ENCODE measurements at places on chromosomes 1 and 21. TPM values are rescaled to one million over a fixed set of nuclear protein-coding genes. Genes with fewer than 3 reads are reported as not detected.
A peak's percentile ranks its signal among the peaks of the same experiment; 100 is the strongest.

DNA sequence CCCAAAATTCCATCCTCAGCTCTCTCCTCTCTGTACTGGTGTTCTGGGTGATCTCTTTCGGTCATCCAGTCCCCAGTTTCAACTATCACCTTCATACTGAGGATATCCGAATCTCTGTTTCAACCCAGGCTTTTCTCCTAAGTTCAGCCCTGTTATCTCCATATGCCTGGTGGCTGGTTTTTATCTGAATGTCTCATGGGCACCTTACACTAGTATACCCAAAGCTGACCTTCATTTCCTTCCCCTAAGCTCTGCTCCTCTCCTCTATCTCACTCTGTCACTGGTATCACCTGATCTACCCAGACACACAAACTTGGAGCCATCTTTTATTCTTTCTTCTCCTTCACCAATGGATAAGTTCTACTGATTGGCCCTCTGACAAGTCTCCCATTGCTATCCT, 53.0 kb downstream of the LRRC71 start:
- no peak overlapping the region for H3K27ac ChIP-seq
- H3K27me3 ChIP-seq, result no peaks in the 10 kb centered on the region
- H3K4me3 ChIP-seq, result no peak overlapping the region
- no peak for DNase-seq
- H3K36me3 ChIP-seq, result peaks cover 30% of the 10 kb centered on the region

ESRRG gene
- total RNA-seq, result not detected

- H3K27me3 ChIP-seq, result no peaks in the 10 kb centered on the region
- no peak overlapping the region for H3K27ac ChIP-seq
- no peak overlapping the region for H3K4me3 ChIP-seq
- no peaks in the 10 kb centered on the region for H3K4me1 ChIP-seq
- no peak for DNase-seq
Measured at GRCh38 chr1:98898940-98899339, 105.7 kb downstream of the PLPPR5 start.

DNA sequence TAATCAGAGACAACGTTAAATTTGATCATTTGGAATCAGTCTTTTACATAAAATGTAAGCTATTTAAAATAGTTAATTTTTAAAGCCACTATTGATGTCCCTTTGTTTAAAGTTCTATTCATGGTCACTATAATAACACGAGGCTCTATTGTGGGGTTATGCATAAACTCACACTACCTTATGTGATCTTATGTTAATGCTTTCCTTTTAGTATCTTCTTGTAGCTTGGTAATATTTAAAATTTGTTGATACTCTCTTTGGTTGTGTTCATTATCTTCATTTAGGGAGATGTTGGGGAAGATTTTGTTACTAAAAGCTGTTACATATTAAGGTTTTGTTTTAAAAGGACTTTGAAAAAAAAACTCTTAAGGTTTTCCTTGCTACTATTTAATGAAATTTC, 1.2 kb downstream of the B3GALT2 start:
- H3K27me3 ChIP-seq, result no peaks in the 10 kb centered on the region
- H3K27ac ChIP-seq, result no peak overlapping the region
- peaks cover 20% of the 10 kb centered on the region for H3K4me1 ChIP-seq

- peaks cover 6% of the 10 kb centered on the region for H3K4me1 ChIP-seq
- H3K36me3 ChIP-seq, result no peaks in the 10 kb centered on the region
- H3K27me3 ChIP-seq, result no peaks in the 10 kb centered on the region
- H3K4me3 ChIP-seq, result no peak overlapping the region
- no peak overlapping the region for H3K27ac ChIP-seq
Measured at GRCh38 chr1:12113433-12114339, 50.6 kb downstream of the TNFRSF8 start.

DNA sequence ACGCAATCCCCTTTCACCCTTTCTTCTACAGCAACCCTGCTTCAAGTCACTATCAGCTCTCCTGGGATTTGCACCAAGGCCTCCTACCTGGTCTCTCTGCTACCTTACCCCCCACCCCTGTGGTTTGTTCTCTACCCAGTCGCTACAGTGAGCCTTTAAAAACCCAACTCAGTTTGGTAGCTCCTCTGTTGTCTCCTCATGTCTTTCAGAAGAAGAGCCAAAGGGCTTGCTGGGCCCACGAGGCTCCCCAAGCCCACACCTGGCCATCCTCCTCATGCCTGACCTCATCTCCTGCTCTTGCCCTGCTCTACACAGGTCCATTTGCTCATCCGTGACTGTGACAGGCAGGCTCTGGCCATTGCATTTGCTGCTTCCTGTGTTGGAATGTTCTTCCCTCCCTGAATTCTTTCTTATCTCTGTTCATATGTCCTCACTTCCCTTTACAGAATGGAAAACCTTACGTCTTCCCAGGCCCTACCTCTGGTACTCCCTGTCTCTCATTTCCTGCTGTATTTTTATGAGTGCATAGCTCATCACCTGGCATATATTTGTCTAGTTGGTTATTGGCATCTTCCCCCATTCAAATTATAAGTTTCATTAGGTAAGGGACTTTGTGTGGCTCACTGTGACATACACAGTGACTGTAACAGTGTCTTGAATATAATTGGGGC, 3.3 kb downstream of the RGS16 start:
- H3K4me3 ChIP-seq, result no peak overlapping the region
- no peaks in the 10 kb centered on the region for H3K4me1 ChIP-seq
- no peak overlapping the region for H3K27ac ChIP-seq

GRCh38 chr1:84704872-84705417, 14.7 kb upstream of the SSX2IP start:
- H3K4me1 ChIP-seq, result peaks cover 2% of the 10 kb centered on the region
- H3K4me3 ChIP-seq, result no peak overlapping the region
- H3K27ac ChIP-seq, result no peak overlapping the region
- peaks cover 51% of the 10 kb centered on the region for H3K27me3 ChIP-seq
- no peaks in the 10 kb centered on the region for H3K36me3 ChIP-seq

- H3K36me3 ChIP-seq, result peaks cover 4% of the 10 kb centered on the region
- H3K27me3 ChIP-seq, result no peaks in the 10 kb centered on the region
Measured at GRCh38 chr1:231422798-231423309, 767 bp upstream of the EGLN1 start.

- no peak overlapping the region for H3K4me3 ChIP-seq
- H3K27ac ChIP-seq, result no peak overlapping the region
- H3K4me1 ChIP-seq, result no peaks in the 10 kb centered on the region
- H3K27me3 ChIP-seq, result no peaks in the 10 kb centered on the region
- DNase-seq, result no peak
Measured at GRCh38 chr1:27057389-27057788, 44.7 kb upstream of the TENT5B start.

DNA sequence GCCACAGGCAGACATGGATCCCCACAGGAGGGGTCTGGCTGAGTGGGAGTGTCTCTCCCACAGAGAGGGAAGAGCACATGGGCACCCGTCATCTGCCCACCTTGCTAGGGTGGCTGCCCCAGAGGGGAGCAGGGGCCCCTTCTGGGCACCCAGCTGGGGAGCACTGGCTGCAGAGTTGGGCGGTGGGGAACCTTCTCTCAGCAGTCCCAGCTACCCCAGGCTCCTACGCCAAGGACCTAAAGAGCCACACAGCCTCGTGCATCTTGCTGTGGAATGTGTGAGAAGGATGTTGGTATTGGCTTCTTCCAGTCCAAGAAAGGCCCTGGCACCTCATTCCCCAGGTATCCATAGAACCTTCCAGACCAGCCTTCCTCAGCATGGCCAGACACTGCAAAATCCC, 250.6 kb upstream of the VAMP3 start:
- no peaks in the 10 kb centered on the region for H3K27me3 ChIP-seq
- no peak overlapping the region for H3K27ac ChIP-seq
- H3K4me1 ChIP-seq, result no peaks in the 10 kb centered on the region
- H3K4me3 ChIP-seq, result no peak overlapping the region
- no peaks in the 10 kb centered on the region for H3K36me3 ChIP-seq

DNA sequence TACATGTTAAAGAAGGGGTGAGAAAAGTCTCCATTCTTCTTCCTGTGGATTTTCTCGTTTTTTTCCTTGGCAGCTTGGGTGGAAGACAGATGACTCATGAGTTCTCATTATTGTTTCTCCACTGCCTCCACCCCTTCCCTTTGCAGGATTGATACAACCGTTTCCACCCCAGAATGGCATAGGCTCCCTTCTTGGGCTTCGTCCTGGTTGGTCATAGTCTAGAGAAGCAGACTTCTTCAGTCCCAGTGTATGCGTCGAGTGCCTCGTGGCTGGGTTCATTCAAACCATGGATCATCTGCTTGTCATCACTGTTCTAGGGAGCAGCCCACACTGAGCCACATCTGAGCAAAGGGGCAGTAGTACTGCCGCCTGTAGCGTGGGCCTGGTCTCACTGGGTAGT, 13.7 kb downstream of the PTGFRN start:
- H3K36me3 ChIP-seq, result no peaks in the 10 kb centered on the region
- no peak overlapping the region for H3K4me3 ChIP-seq
- H3K27ac ChIP-seq, result no peak overlapping the region
- H3K4me1 ChIP-seq, result no peaks in the 10 kb centered on the region
- no peaks in the 10 kb centered on the region for H3K27me3 ChIP-seq

GSTM2 gene
- total RNA-seq, result 10.2 TPM

GRCh38 chr1:34781844-34782391, 904 bp downstream of the GJB3 start:
- H3K36me3 ChIP-seq, result peaks cover 5% of the 10 kb centered on the region
- H3K4me1 ChIP-seq, result peaks cover 5% of the 10 kb centered on the region
- peak overlapping the region; percentile 46 for H3K4me3 ChIP-seq
- H3K27me3 ChIP-seq, result peaks cover 3% of the 10 kb centered on the region
- DNase-seq, result no peak

DNA sequence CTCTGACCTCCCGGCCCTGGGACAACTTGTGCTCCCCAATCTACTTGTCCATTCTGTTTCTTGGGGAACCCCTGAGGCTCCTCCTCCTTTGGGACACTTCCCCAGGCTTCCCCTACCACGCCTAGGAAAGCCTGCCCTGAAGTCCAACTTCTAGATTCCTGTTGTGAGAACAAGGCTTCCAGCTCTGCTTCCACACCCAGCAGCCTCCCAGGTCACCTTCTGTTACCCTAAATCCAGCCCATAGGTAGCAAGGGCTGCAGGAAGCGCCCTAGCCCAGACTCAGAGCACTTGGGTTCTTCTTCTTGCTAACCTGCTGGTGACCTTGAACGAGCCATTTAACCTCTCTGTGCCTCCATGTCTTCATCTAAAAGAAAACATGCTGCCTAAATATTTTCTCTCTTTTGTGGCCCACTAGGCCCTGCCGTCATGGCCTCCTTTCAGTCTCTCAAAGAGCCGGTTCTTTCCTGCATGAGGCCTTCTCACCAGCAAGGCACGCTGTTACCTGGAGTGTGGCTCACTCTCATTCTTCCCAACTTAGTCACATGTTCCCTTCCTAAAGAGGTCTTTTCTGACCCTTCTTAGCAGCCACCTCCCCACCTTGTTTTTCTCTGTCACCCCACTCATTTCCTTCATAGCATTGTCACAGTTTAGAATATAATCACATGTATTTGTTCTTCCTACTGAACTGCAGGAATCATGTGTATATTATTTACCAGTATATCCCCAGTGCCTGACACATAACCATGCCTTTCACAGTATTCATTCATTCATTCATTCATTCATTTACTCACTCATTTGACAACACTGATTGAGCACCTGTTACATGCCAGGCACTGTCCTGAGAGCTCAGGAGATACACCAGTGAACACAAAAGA, 1.4 kb downstream of the CAPN2 start:
- H3K27me3 ChIP-seq, result no peaks in the 10 kb centered on the region
- H3K27ac ChIP-seq, result peak overlapping the region; percentile 96
- H3K4me3 ChIP-seq, result peak overlapping the region; percentile 74
- no peak for DNase-seq

HNRNPCL2 gene
- not detected for total RNA-seq

JAM2 gene
- 0.21 TPM for total RNA-seq

GRCh38 chr1:160862203-160863060, at the start of gene CD244:
CD244 (minus strand) TSS chr1:160862887; CDS start chr1:160862677, 210 bp downstream.
- no peaks in the 10 kb centered on the region for H3K36me3 ChIP-seq
- H3K4me1 ChIP-seq, result no peaks in the 10 kb centered on the region
- no peak within 1 kb of the TSS for H3K4me3 ChIP-seq
- no peak within 1 kb of the TSS for H3K27ac ChIP-seq

OR2L2 gene
- total RNA-seq, result not detected

DNA sequence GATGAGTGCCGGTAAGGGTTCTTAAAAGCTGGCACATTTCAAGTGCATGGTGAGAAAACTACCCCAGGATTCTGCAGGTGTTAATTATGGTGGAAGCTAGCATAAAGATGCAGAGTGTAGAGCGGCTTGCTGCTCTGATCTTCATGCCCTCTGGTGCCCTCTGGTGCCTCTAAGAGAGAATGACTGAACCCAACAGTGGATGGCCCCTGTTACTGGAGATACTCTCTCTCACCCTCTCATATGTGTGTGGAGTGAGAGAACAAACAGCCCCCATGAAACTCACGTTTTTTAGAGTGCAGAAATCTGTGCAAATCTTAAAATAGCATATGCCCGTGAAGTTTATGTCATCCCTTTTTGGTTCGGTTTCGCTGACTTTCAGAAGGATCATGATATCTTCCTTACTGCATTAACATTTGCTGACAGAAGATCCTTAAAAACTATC, 90.0 kb downstream of the GRIK1 start:
- DNase-seq, result peak; percentile 30
- no peaks in the 10 kb centered on the region for H3K36me3 ChIP-seq
- no peaks in the 10 kb centered on the region for H3K4me1 ChIP-seq
- no peak overlapping the region for H3K4me3 ChIP-seq
- H3K27me3 ChIP-seq, result no peaks in the 10 kb centered on the region
- H3K27ac ChIP-seq, result no peak overlapping the region

DNA sequence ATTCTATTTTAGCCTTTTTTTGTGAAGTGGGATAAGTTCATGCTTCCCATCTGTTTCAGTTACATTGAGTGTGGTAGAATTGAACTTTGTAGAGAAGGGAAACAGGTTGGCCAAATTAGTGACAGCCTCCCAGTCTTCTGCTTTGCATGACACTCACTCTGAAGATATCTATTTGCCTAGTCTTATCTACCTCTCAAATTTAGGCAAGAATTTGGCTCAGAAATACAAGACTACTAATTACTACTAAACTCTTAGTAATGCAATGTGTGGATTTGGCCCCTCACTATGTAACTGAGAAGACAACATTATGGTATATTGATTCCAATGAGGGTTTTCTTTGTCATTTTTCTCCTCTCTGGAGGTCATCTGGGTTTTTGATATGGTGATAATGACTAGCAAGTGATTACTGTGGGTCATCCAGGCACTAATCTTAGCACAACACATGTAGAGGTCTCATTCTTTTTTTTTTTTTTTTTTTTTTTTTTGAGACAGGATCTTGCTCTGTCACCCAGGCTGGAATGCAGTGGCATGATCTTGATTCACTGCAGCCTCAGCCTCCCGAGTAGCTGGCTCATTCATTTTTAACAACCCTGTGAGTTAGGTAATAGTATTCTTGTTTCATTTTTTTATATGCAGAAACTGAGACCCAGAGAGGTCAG, 6.3 kb downstream of the FAM20B start:
- H3K4me1 ChIP-seq, result peaks cover 45% of the 10 kb centered on the region
- no peaks in the 10 kb centered on the region for H3K36me3 ChIP-seq
- no peak for DNase-seq
- H3K4me3 ChIP-seq, result no peak overlapping the region
- no peak overlapping the region for H3K27ac ChIP-seq
- no peaks in the 10 kb centered on the region for H3K27me3 ChIP-seq

CD46 gene
- 128 TPM for total RNA-seq

GRCh38 chr1:15100121-15100879, 53.2 kb upstream of the TMEM51 start:
- 0 out of 2 replicates have a peak, but pooled peaks cover 3% of the 10 kb centered on the region for H3K4me1 ChIP-seq
- H3K4me3 ChIP-seq, result no peak overlapping the region
- DNase-seq, result peak; percentile 57
- peaks cover 2% of the 10 kb centered on the region for H3K27me3 ChIP-seq
- H3K36me3 ChIP-seq, result no peaks in the 10 kb centered on the region

All from Panc1 (cell line).